ENCODE measurements at places on chromosomes 4 and X. TPM values are rescaled to one million over a fixed set of nuclear protein-coding genes. Genes with fewer than 3 reads are reported as not detected.

- DNase-seq = no peak
These were observed 15.6 kb downstream of the PAQR3 start for GRCh38 chr4:78923464-78924312.

GRCh38 chr4:174753021-174753420, 76.0 kb downstream of the GLRA3 start:
- no peak for DNase-seq

The GRIA3 gene
- not detected for total RNA-seq

GRCh38 chr4:15586066-15586465, 69.1 kb downstream of the FBXL5 start:
- no peak for DNase-seq

The TMEM35A gene
- not detected for total RNA-seq

GRCh38 chr4:105060628-105061027, 86.0 kb upstream of the TET2 start:
- peak; percentile 32 for DNase-seq

DNA sequence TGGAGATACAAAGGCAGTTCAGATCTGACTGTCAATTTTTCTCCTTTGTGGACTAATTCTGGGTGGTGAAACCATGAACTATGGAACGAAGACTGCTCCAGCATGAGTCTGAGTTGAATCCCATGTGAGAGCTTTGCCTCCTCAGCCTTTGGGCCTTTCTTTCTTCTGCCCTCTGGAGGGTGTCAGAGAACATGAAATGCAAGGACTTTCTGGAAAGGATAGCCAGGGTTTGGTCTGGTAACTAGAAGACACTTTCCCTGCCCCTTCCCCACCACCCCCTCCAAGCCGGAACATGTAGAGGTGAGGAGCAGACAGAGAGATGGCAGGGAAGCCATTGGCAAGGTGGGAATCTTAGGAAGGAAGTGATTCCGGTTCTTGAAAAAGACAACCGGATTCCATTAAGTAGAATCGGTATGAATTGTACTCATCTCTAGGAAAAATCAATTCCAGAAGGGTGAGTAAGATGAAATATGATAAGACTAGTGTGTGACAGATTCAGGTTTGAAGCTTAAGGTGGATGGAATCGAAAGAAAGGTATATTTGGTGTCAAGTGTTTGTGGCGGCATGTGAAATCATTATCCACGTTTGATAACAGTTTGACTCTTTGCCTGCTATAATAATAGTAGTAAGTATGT, 19.0 kb downstream of the FHL1 start:
- DNase-seq = no peak

DNA sequence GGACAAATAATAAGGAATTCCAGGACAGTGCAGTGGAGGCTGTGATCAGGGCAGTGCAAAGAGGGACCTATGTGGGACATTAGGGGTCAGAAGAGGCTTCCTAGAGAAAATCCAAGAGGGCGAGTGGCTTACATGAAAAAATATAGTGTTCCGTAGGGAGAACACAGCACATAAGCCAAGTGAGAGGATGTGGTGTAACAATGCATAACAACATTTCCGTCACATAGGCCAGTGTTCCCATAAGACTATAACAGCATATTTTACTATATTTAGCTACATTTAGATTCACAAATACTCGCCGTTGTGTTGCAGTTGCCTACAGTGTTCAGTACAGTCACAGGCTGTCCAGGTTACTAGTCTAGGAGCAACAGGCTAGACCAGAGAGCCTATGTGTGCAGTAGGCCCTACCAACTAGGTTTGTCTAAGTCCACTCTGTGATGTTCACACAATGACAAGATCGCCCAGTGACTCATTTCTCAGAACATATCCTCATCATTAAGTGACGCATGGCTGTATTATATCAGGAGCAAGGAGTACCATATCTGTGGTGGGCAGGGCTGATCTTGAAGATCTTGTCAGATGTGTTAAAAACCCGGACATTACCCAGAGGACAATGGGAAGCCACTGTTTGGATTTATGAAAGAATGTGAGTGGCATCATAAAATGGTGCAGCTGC, 74.0 kb upstream of the TBL1X start:
- no peak for DNase-seq

DNA sequence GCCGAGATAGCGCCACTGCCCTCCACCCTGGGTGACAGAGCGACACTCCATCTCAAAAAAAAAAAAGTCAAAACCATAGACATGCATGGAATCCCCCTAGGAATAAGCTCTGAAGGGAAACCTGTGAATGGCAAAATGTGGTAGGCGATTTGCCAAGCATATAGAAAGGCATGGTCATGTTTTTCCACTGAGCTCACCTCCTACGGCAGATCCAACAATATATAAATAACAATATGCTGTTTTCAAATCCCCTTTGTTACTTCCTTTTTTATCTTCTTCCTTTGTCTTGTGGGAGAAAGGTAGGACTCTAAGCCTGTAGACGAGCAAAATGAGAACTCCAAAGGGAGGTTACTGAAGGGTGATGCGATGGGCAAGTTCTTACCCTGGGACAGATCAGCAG, 219.0 kb downstream of the PALLD start:
- DNase-seq = no peak

The ZCCHC13 gene
- total RNA-seq = not detected

- no peak for DNase-seq
These were observed 291.3 kb downstream of the PDHA2 start for GRCh38 chr4:96131186-96131585.

DNA sequence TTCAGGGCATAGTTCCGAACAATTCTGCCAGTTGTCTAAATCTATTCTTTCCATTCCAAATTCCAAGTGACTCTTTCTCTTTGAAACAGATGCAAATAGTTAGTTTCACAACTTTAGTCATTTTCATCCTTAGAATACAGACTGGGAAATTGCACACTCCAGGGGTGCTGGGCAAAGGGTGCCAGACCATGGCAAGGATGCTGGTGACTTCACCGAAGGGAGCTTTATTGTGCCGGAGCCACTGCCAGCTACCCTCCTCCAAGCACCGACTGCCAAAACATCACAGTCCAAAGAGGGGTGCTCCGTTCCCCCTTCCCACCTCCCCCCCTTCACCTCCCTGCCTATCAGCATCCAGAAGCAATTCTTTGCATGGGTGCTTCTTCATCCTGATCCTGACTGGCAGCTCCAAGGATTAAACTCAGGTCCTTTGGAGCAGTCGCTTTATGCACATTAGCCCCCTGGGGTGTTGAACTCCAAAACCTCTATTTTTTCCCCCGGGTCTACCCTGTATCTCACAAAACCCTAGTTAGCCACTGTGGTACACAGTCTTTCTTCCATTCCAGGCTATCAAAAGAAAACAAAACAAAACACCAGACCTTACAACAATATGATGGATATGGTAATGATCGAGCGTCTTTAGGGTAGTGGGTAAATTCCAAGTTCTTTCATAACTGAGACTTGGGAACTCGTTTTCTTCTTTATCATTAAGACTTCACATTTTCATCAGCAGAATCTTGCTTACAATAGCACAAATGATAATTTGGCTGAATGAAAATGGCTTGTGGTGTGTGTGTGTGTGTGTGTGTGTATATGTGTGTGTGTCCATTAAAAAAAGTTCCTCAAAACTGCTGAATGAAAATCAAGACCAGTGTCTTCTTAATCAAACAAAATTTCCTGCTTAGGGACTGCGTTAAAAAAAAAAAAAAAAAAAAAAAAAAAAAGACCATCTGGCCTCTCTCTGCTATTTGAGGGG, 28.7 kb downstream of the MID1 start:
- DNase-seq = no peak

The MAGEA2B gene
- not detected for total RNA-seq

DNA sequence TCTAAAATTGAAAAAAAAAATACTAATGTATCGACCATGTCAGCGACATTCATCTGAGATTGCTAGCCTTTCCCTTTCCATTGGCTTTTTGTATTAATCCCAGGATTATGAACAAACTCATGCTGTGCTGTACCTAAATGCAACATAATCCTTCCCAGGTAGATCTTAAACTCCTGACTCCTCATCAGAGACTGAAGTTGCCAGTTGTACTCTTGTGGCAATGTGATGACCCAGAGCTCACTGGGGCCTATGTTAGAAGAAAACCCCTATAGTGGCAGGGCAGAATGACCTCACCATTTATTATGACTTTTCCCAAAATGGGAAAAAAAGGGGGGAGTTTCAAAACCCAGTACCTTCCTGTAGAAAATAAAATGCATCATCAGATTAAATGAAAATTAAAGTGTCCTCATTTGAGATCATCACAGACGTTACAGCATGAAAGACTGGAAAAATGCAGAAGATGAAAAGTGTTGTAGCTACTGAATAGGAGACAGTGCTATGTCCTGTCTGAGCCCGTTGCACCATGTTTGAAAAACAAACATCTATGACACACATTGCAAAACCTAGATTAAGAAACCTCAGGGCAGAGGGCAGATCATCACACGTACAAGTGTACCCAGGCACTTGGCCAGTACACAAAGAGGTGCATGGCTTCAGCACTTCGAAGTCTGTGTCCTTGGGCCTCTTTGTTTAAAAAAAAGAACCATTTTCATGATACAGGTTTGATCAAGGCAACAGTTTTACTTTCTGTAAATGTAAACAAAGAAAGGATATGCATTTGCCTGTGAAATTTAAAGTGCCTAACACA, 6.8 kb upstream of the ACSL4 start:
- no peak for DNase-seq

The DDX53 gene
- not detected for total RNA-seq

DNA sequence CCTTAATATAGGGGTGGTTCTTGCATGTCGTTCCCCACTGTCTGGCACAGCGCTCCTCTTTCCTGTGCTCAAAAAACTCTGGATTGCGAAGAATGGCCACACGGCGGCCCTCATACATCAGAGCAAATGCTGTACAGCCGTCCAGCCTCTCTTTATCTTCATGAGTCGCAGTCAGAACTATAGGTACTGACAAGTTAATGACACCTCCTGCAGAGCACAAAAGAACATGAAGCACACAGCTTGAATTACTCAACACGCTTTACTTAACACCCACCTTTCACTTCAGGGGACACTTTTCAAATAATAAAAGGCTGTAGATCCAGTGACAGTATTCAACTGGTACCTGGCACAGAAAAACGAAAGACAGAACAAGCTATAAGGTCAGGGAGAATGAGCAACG, 65.3 kb downstream of the PAPSS1 start:
- no peak for DNase-seq

GRCh38 chr4:55018521-55018920, 106.9 kb downstream of the KDR start:
- no peak for DNase-seq

DNA sequence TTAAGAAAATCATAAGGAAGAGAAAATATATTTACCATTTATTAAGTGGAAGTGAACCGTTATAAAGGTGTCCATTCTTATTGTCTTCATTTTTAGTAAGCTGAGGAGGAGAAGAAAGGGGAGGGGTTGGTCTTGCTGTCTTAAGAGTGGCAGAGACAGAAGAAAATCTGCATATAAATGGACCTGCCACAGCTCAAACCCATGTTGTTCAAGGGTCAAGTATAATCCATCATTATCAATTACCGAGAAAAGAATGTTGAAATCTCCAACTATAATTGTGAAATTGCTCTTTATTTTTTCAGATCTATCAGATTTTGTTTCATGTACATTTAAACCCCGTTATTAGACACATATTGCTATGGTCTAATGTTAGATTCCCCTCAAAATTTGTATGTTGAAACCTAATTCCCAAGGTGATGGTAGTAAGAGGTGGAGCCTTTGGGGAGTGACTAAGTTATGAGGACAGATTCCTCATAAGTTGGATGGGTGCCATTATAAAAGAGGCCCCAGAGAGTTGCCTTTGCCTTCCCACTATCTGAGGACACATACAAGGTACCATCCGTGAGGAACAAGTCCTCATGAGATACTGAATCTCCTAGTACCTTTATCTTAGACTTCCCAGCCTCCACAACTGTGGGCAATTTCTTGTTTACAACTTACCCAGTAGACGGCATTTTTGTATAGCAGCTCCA, 58.5 kb upstream of the SMAD1 start:
- DNase-seq = no peak

The BEX4 gene
- 11.5 TPM for total RNA-seq

The NUDT10 gene
- total RNA-seq = 1.2 TPM

- DNase-seq = no peak
These were observed 64.3 kb downstream of the PDLIM5 start for GRCh38 chr4:94516067-94516466.

The FAM133A gene
- not detected for total RNA-seq

The ATOH1 gene
- not detected for total RNA-seq

DNA sequence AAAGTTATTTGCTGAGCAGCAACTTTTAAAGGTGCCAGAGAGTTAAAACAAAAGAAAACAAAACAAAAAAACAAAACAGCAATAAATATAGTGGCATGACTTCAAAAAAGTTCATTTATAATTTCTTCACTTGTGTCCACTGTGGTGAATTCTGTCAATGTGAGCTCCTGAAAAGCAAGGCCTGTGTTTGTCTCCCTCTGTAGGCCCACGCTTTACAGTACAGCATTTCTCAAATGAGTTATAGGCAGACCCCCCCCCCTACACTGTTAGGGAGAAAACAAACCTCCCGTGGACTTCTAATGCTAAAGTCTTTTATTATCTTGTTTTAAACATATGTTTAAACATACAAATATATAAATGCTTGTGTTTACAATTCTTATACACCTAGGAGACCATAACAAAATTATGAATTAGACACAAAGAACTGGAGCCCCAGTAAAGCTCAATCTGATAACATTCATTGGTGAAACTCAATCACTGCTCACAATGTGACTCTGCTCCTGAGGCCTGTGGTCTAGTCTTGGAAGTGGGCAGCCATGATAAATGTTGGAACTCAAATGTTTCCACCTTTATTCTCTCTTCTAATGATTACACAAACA, 47.0 kb upstream of the SCOC start:
- no peak for DNase-seq

The DUX4 gene
- total RNA-seq = not detected

DNA sequence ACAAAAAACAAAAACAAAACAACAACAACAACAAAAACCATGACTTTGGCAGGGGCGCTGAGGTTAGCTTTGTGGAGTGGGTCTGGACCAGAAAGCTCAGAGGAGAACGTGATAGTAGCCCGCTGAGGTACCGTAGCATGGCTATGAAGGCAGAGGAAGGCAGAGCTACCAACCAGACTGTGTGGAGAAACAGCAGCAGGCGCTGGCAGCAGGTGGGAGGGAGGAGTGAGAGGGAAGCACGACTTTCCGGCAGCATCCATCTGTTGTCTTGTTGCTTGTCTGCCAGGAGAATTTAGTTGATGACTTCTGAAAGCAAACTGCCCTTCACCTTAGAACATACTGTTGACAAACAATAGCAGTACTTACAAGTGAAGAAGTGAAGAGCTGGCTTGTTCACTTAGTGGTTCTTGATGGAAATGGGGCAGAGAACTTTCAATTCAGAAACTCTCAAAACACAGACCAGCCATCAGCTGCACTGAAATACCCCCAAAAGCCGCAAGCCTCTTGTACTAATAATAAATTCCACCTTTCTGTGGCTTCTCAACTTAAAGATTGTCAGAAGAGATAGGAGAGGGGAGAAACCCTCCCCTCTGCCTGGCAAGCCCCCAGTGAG, 447.2 kb downstream of the SLITRK2 start:
- DNase-seq = no peak
